ENCODE measurements at places on chromosomes 7 and 10. TPM values are rescaled to one million over a fixed set of nuclear protein-coding genes. Genes with fewer than 3 reads are reported as not detected.

ITPRID1 gene
- not detected for total RNA-seq

DNA sequence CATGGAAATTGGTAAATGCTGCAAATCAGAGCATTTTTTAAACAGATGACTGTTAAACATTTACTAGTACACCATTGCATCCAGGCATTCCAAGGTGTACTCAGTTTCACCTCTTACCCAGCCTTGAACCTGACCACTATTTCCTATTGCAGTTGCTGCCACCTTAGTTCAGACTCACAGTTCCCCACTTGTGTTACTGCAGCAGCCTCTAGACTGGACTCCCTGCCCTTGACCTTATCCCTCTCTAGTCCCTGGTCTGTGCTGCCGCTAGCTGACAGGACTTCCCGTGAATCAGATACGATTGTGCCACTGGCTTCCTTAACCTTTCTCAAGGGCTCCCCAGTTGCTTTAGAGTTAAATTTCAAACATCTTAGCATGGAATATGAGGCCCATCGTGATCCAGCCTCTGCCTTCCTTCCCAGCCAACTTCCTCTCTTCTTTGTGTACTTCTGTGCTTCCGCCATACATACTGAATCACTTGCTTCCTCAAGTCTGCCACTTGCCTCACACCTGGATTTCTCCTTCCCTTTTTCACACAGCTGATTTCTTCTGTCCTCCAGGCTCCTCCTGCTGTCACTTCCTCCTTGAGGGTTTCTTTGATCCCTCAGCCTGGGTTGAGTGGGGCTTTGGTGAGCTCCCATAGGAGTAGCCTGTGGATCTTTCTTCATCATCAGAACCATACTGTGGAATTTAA lies 118.7 kb upstream of the GJD4 start:
- DNase-seq: no peak

- no peak for DNase-seq
These were observed 558.4 kb downstream of the SDK1 start for GRCh38 chr7:3859431-3859830.

SFRP4 gene
- total RNA-seq: not detected

GBX1 gene
- not detected for total RNA-seq

DNA sequence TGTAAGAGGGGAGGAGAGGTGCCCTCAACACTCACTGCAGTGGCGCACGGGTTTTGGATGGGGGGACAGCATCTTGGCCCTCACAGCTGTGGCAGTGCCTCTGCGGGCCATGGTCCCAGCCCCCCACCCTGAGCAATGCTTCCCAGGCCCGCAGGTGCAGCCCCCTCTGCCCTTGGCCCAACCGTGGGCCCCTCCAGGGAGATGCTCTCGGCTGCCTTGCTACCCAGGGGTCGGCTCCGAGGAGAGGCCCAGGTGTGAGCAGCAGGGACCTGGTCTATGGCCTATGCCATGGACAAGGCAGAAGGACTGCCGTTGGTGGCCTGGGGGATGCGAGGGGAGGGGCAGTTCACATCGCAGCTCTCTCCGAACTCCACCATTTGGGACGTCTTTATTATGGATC lies 159.2 kb downstream of the RNF216 start:
- DNase-seq: no peak

All from activated CD8-positive, alpha-beta memory T cell treated with anti-CD3 and anti-CD28 coated beads, Interleukin-2, amount 10 ng/mL, durations not matched to agents 7 days and 5 days (primary cell).